H9 (cell line): ENCODE measurements at places on chromosomes 16 and 17. TPM values are rescaled to one million over a fixed set of nuclear protein-coding genes. Genes with fewer than 3 reads are reported as not detected.

- H3K4me1 ChIP-seq: peaks cover 17% of the 10 kb centered on the region; the same call in 1 of the 2 replicates
- no peaks in the 10 kb centered on the region for H3K27me3 ChIP-seq
- peaks cover 15% of the 10 kb centered on the region for H3K36me3 ChIP-seq
- no peak overlapping the region for H3K4me3 ChIP-seq
Observed at GRCh38 chr17:27488231-27488630, 32.0 kb downstream of the KSR1 start.

- no peak for DNase-seq
- H3K4me3 ChIP-seq: no peak overlapping the region
- no peaks in the 10 kb centered on the region for H3K27me3 ChIP-seq
Observed at GRCh38 chr17:51018541-51018940, 102.1 kb downstream of the SPAG9 start.

JPH3 gene
- 30.3 and 32.7 TPM in 2 replicates for total RNA-seq

SSTR5 gene
- total RNA-seq: 0.22 and 0.37 TPM in 2 replicates

GGA2 gene
- 143 TPM in 2 replicates for total RNA-seq

- H3K4me3 ChIP-seq: peak overlapping the region; percentile 89
- no peaks in the 10 kb centered on the region for H3K4me1 ChIP-seq
- peaks cover 41% of the 10 kb centered on the region for H3K36me3 ChIP-seq
- DNase-seq: no peak
Observed at GRCh38 chr17:37642681-37643080, 565 bp downstream of the DDX52 start.

TEX14 gene
- total RNA-seq: 0.31 and 0.55 TPM in 2 replicates

KCNG4 gene
- total RNA-seq: not detected in 2 replicates

DNAI2 gene
- not detected in 2 replicates for total RNA-seq

NOTUM gene
- 2.0 and 2.1 TPM in 2 replicates for total RNA-seq

DNA sequence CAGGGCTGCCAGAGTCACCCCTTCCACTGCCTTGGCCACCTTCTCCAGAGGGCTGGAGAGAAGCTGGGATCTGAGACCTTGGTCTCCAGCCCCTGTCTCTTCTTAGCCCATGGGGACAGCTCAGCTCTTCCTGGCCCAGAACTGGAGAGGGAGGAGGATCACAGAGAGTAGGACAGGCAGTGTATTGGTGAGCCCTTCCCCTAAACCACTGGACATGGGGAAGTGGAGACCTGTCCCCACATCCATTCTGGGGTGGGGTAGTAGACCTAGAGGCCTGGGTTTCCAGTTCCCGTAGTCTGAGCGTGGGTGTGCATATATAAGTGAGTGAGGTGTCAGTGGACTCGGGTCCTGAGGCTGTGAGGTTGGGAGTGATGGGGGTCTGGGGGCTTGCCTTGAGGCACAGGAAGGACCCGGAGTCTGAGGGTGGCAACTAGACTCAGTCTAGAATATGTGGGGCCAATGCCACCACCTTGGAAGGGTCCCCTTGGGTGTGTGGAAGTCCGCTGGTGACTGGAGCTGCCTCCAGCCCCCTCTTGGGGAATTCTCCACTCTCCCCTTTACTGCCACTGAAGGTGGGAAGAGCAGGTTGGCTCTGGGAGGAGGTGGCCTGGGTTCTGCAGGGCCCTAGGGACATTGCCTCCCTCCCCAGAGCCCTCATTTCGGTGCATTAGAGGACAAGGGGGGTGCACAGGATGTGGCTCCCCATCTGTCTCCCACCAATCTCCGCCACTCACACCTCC is 19.9 kb downstream of the GJD3 start:
- peaks cover 18% of the 10 kb centered on the region; the same call in 1 of the 2 replicates for H3K27me3 ChIP-seq
- no peak for DNase-seq
- H3K27ac ChIP-seq: no peak overlapping the region
